ENCODE measurements at places on chromosomes 4 and X.

DNA sequence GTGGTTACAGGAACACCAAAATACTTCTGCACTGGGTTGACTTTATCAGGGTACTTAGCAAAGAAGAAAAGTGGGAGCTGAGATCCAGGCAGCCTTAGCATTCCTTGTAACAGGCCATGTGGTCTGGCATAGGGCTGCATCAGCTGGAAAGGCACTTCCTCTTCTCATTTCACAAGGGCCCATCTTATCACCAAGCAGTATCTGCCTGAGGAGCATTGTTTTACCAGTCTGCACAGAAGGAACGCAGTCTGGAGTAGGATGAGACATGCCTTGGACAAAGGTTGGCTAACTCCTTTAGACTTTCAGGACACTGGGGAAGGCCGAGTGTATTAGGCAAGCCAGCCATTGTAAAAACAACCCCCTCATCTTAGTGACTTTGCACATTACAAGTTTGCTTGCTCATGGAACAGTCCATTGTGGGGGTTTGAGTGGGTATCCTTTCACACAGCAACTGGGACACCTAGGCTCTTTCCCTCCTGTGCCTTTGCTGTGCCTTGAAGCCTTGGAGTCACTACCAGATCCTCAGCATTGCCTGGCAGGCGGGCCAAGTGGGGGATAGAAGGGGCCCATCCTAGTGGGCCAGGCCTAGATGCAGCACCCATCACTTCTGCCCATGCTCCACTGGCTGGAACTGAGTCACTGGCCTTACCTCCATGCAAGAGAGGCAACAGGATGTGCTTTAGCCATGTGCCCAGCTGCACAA lies 4.6 kb downstream of the SUV39H1 start:
- no peak for DNase-seq

DNA sequence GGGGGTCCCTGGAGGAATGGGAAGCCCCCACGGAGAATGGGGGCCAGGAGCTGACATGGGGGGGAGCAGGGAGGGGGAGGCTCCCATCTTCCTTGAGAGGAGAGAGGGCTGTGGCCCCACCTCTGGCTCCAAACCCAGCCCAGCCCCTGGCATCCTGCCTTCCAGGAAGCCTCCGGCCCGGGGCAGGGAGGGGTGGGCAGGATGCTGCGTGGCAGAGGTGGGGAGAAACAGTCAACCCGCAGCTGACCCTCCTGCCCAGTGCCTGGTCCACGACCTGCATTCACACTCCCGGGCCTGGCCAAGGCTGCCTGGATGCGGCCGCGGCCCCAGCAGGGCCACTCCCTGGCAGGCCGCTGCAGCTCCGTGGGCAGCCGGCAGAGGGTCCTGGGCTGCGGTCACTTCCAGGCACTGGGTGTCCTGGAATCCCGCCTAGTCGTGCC lies 39.0 kb downstream of the CPLX1 start:
- DNase-seq, result no peak

GRCh38 chrX:91311969-91312368 lies 122.7 kb upstream of the PABPC5 start:
- no peak for DNase-seq

DNA sequence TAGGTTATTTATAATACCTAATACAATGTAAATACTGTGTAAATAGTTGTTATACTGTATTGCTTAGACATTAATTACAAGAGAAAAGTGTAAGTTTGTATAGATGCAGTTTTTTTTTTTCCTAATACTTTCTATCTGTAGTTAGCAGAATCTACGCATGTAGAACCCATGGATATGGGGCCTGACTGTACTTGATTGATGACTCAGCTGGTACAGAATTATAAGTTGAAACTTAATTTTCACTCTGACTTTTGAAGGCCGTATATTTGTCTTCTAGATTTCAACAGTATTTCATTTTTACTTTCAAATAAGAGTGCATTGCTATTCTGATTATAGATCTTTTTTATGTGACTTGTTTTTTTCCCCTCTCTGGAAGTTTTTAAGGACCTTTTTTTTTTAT lies 30.8 kb upstream of the NDUFC1 start:
- DNase-seq, result no peak

DNA sequence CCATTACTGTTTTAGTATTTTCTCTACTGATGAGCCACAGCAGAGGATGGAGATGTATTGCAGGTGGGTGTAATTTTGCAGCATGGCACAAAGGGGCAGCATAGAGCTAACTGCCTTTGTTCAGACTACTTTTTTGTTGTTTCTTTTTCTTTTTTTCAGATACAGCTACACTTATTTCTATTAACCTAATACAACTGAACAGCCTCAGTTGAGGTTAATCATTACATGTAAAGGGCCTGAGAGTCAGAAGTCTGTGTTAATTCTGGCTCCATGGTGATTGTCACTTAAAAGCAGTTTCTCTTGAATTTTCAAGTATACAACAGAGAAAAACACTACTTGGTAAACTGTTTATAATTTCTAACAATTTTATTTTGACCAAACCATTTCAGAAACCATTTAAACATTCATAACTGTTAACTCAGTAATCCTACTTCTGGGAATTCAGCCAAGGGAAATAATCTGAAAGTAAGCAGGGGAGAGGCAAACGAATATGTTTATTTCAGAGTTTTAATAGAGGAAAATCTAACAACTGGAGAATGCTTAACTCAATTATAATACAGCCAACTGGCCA lies 13.9 kb upstream of the PPEF2 start:
- peak; percentile 35 for DNase-seq

GRCh38 chr4:19329631-19330030 lies 922.1 kb upstream of the SLIT2 start:
- DNase-seq, result no peak

DNA sequence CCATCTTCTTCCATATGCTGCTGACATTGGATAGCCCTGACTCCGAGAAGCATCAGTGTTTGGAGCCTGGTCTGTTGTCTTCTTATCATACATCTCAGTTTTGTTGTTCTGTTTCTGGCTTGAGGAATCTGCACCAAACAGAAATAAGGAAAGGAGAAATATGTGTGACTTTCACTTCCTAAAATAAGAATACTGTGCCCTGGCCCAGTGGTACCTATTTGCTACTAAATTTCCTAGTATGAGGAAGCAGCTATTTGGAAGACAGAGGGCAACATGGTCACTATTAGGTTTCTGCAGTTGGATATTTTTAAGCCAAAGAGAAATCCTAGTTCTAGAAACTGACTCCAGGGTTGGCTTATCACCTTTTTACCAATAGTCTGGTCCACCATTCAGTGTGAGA lies 16.8 kb downstream of the CT47C1 start:
- no peak for DNase-seq

- DNase-seq, result no peak
Observed at GRCh38 chr4:100306018-100306417, 115.8 kb upstream of the DDIT4L start.

DNA sequence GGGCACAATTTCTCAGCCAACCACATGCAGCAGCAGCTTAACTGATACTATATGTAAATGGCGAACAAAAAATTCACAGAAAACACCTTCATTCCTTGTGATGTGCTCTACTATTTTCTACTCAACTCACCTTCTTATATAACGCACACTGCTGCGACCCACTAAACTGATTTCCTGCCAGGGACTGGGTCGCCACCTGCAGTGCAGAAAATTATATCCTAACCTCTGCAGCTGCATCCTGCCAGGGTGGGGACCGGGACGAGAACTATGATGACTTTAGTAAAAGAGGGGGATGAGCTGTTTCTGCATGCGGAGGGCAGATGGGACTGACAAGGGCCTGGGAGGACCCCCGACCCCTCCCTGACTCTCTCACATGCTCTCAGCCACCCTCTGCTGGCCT lies 27.4 kb downstream of the ABLIM2 start:
- DNase-seq, result no peak

DNA sequence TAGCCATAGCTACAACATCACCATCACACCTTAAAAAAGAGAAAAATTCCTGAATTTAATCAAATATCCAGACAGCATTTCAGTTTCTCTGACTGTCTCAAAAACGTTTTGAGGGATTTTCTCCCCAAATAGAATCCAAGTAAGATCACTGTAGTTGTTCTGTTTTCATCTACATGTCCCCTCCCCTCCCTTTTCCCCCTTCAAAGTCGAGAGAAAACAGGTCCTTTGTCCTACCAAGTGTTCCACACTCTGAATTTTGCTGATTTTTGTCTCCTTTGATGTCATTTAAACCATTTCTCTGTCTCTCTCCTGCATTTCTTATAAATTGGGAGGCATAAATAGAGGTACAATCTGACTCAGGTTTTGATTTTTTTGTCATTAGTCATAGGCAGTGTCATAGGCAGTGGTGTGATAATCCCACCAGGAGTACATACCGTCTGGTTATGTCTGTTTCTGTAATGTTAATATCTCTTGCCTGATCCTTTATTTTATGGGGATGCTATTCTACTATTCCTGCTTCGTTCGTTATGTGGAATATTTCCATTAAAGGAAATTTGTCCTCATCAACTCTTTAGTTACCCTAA lies 348.6 kb downstream of the PTTG2 start:
- peak; percentile 65 for DNase-seq

DNA sequence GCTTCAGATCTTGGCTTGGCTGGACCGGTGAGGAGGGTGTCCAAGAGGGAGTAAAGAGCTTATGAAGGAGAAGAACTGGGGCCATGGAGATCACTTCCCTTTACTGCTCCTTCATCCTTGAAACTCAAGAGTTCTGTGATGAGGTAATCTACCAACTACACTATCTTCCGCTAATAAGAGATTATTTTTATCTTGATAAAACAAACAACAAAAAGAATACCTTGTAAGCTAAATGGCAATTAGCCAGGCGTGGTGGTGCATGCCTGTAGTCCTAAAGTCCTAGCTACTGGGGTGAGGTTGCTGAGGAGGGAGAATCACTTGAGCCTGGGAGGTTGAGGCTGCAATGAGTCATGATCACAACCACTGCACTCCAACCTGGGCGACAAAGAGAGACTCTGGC lies 47.4 kb downstream of the HAUS3 start:
- DNase-seq, result no peak

GRCh38 chr4:89549907-89550306 lies 242.3 kb upstream of the GPRIN3 start:
- no peak for DNase-seq

GRCh38 chr4:187656959-187657358 lies 338.6 kb upstream of the ZFP42 start:
- no peak for DNase-seq

GRCh38 chrX:94813541-94813940 lies 1139.5 kb downstream of the FAM133A start:
- DNase-seq, result no peak

DNA sequence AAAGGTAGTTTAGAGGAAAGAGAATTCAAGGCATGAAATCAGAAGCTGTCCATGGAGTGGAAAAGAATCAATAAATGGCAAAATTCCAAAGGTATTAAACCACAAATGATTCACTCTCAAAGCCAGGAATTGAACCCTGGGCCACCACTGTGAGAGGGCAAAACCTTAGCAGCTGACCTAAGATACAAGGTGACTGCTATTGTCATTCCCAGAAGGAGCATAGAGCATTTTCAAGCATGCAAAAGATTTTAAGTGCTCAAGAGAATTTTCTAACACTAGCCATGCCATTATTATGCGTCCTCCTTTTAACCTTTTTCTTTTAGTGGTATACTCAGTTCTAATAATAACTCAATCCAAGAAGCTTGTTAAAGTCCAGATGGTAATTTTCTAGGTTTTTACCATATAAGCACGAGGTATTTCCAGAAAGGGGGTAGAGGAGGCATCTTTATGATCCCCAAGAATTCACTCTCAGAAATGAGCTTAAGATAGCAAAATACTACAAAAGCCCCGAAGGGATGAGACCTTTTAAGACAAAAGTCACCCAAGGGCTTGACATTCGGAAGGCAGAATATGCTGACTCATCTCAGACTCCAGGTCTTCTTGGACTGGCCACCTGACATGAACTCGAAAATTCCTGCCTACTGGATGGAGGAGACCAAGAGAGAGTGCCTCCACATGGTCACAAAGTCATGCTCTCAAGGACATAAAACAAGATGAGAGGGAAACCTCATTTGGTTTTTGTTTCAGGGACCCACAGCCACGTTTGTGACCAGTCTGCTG lies 13.8 kb upstream of the PAGE5 start:
- no peak for DNase-seq

DNA sequence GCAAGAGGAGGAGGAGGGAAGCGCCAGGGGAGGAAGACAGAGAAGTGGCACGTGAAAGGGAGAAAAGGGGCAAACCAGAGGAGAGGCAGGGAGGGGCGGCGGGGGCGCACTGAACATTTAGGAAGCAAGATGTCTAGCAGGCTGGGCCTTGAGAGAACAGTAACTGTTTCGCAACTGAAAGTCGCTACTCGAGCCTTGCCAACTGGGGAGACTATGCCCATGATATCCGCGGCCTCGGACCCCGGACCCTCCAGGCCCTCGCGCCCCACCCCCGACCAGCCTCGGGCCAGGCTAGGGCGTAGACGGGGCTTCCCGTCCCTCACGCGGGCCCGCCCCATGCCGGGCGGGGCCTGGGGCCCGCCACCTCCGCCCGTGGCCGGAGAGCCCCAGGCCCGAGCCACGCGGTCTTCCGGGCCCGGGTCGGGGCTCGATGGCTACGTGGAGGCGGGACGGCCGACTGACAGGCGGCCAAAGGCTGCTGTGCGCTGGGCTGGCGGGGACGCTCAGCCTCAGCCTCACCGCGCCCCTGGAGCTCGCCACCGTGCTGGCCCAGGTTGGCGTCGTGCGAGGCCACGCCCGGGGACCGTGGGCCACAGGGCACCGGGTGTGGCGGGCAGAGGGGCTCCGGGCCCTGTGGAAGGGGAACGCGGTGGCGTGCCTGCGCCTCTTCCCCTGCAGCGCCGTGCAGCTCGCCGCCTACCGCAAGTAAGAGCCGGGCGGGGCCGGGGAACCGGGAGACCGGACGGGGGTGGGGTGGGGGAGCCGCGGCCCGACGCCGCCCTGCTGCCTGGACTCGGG lies at the start of gene SLC25A43:
SLC25A43 (plus strand) TSS at position 363 of the 798 bp plus-strand sequence; CDS start at position 431, 68 bp downstream.
- no peak for DNase-seq

DNA sequence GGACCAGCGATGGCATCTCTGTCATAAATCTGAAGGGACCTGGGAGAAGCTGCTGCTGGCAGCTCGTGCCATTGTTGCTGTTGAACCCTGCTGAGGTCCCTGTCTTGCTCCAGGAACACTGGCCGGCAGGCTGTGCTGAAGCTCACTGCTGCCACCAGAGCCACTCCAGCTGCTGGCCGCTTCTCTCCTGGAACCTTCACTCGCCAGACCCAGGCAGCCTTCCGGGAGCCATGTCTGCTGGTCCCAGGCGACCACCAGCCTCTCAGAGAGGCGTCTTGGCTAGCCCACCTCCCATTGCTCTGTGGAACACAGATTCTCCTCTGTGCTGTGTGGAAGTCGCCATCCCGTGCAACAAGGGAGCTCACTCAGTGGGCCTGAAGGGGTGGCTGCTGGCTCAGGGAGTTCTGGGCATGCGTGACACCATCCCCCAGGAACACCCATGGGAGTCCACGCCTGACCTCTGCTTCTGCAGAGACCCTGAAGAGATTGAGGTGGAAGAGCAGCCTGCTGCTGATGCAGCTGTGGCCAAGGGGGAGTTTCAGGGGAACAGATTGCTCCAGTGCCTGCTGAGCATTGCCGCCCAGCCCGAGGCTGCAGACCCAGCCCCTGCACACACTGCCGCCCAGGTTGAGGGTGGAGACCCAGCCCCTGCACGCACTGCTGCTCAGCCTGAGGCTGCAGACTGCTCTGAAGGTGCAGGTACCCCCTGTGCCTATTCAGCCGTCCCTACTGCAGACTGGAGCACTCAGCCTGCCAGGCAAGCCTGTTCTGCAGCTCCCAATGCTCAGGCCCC lies 33.1 kb upstream of the CYP4V2 start:
- no peak for DNase-seq

Data from midbrain (tissue), 1 donor.